ENCODE measurements at places on chromosomes 2 and 18. TPM values are rescaled to one million over a fixed set of nuclear protein-coding genes. Genes with fewer than 3 reads are reported as not detected.

The PROKR1 gene
- total RNA-seq, result not detected

- DNase-seq, result no peak
Measured at GRCh38 chr2:86703704-86704361, 16.3 kb upstream of the RMND5A start.

GRCh38 chr2:220894069-220894468 lies 678.0 kb downstream of the EPHA4 start:
- no peak for DNase-seq

The ANKRD30B gene
- not detected for total RNA-seq

The GNLY gene
- total RNA-seq, result 1.3 TPM

DNA sequence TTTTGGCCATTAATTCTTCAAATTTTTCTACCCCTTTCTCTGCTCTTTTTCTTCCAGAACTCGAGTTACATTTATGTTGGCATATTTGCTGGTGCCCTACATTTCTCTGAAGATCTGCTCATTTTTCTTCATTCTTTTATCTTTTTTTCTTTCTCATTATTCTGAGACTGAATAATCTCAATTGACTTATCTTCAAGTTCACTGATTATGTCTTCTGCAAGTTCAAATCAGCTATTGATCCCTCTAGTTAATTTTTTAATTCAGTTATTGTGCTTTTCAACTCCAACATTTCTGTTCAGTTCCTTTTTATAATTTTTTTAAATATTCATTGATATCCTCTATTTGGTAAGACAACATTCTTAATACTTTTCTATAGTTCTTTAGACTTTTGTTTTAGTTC lies 3.2 kb downstream of the CFAP210 start:
- no peak for DNase-seq

DNA sequence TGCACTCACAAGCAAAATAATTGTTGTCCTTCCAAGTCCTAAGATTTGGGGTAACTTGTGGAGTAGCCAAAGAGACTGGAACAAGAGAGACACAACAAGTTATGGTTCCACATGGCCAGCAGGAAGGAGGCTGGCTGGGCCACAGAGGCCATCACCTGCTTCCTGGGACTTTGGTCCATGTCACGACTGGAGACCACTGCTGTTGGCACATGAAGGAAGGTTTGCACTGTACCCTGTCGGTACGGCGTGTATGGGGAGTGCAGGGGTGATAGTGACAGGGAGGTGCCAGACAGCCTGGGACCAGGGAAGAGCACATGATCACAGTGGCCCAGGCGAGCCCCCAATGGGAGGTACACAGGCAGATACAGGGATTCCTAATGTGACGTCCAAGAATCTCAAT lies 15.5 kb downstream of the SLC66A2 start:
- DNase-seq, result no peak

DNA sequence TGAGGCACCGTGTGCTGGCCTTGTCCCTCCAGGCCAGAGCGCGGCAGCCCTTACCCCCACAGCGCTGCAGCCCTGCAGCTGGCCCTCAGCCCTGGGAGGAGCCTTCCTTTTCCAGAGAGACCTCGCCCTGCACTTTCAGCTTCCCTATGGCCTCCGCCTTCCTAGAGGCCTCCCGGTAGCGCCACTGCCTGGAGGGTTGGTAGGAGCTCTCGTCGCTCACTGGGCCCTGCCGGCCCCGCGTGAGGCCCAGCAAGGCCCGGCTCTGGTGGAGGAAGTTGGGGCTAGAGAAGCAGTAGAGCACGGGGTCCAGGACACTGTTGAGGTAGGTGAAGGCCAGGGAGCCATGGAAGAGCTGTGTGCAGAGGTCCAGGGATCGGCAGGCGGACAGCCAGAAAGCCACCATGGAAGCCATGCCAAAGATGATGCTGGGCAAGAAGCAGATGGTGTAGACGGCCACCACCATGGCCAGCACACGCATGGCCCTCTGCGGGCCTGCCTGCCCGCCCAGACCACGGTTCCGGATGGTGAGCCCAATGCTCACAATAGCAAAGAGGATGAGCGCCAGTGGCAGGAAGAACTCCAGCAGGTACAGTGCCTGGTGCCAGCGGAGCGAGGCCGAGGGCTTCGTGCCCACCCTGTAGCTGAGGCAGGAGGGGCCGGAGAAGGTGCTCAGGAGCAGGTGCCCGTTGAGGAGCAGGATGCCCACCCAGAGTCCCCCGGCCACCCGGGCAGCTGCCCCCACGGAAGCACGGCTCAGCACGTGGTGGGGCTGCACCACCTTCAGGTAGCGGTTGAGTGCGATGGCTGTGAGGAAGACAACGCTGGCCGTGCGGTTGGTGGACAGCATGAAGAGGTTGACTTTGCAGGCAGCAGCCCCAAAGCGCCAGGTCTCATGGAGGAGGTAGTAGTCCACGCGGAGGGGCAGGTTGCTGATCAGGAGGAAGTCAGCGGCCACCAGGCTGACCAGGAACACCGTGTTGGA lies 821 bp downstream of the OXER1 start:
- DNase-seq, result no peak

GRCh38 chr2:152413228-152414030 lies 78.5 kb downstream of the FMNL2 start:
- no peak for DNase-seq
